ENCODE measurements at places on chromosomes 6 and 20.

DNA sequence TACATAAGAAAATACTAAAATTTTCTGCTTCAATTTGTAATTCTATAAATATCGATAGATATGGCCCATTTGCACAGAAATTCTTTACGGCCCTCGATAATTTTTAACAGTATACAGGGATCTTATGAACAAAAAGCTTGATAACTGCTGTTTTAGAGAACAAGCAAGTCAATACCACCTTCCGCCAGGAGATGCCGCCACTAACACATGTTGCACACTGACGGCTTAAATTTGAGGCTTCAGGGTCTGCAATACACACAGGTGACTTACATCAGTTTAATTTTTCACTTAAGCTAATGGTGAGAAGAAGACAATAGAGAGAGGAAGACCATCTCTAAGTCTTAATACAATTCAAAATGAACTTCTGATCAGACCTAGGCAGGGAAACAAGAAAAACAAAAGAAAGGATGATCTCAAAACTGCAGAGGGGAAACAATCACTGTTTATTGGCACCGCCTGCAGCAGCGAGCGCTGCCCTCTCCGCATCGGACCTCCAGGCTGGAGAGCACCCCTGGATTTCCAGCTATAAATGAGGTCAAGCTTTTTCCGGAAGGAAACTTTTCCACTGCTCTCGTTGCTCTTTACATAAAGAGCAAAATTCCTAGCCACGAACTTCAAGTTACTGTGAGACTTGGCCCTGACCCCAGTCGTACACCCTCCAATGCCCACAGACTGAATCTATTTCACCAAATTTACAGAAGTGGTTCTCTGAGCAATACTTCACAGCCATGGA, 53.9 kb downstream of the OTOR start:
- peak; percentile 69 for DNase-seq

GRCh38 chr20:34892671-34893070, 16.3 kb downstream of the ACSS2 start:
- no peak for DNase-seq

DNA sequence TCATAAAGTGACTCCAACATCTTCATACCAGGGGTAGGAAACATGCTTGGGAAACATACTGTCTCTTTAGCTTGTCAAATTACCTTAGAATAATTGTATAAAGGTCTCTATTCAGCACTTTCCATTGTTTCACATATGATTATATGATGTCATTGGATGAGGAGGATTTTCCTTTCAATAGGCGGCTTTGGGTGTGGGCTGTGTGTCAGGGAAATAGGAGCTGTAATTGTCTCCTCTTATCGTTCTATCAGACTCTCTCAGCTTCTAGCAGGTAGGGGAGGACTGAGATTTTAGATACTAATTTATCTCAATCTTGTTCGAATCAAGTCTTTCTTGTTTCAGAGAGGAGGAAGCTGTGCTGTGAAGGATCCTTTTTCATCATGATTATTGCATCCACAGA, 179.4 kb upstream of the OLIG3 start:
- DNase-seq, result no peak

- DNase-seq, result no peak
Measured at GRCh38 chr6:102986086-102986485, 1592.6 kb downstream of the GRIK2 start.

DNA sequence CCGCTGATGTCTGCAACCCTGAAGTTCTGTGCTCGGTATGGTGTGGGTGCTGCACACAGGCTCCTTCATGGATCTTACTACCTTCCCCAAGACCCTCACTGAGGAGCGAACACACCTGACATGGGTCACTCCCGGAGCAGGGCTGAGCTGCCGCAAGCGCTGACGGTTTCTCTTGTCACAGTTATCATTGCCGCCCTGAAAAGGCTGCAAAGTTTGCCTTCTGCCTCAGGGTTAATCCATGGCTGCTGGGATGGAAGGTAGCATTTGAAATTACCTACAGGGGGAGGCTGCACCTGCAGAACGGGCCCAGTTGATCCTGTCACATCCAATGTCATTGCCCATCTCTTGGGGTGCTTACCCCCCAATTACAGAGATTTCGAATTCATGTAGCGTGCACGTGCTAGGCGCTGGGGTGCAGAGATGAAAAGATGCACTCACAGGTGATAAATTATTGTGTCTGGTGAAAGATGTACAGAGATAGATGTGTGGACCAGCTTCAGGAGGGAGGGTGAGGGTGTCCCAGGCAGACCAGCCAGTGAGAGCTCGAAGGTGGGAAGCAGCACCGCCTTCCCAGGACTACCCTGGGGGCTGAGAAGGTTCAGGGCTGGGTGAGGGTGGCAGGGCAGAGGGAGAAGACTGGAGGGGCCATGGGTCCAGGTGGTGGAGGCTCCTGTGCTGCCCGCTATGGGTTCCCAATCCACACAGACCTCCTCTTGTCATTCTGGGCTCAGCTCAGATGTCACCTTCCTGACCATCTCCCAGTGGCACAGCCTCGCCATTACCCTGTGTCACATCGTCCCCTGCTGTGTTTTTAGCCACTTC, 120.1 kb downstream of the SYCP2 start:
- DNase-seq, result no peak

All from NCI-H1105 (cell line).